ENCODE measurements at places on chromosomes 6 and 20. TPM values are rescaled to one million over a fixed set of nuclear protein-coding genes. Genes with fewer than 3 reads are reported as not detected.

DNA sequence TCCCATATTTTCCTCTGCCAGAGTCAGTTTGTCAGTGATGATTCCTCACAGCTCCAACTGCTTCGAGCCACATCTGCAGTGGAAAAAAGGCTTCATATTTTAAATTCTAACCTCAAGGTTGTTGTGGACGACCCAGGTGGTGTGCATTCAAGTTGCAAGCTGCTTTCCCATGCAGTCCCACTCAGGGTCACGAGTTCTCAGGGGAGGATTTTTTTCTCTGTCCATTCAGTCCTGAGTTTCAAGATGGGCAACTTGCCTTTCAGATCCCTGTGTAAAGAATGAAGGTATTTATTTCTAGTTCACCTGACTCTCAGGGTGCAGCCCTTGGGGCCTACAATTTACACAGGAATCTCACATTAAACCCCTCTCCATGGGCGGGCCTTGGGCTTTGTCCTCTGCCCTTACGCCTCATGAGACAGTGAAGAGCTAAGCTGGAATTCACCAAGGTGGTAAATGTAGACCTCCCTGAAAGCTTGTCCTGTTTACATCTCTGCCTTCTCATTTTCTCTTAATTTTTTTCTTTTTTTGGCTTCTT lies 65.9 kb downstream of the TPD52L1 start:
- no peak for DNase-seq

DNA sequence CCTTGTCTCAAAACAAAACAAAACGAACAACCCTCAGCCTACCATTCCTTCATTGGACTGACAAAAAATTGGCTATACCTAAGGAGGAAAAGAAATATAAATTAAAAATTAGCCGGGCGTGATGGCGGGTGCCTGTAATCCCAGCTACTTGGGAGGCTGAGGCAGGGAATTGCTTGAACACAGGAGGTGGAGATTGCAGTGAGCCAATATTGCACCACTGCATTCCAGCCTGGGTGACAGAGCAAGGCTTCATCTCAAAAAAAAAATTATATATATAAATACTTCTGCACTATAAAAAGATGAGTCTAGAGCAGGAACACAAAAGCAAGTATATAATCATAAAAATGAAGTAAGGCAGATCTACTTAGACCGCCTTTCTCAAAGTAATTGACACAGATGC lies 109.8 kb downstream of the CRYBG1 start:
- no peak for DNase-seq

GRCh38 chr20:57958050-57958420 lies 248.2 kb upstream of the PMEPA1 start:
- DNase-seq = no peak

- DNase-seq = no peak
These were observed 11.8 kb upstream of the IL22RA2 start for GRCh38 chr6:137185290-137185689.

DNA sequence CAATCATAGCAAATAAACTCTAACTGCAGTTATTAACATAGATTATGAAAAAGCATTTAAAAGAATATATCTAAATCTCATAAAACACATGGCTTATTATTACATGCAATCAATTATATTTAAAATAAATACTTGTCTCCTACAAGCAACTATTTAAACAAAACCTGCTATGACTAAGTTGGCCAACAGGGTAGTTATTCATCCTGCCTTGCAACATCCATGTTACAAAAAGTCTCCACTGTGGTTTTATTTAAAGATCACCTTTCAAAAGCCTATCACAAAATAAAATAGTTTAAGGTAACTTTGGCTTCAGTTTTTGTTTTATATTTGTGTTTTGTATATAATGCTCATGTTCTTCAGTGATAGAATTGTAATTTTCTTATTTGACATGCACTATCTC lies 1127.0 kb upstream of the MAP3K7 start:
- DNase-seq = no peak

Gene DLK2
- 3.6 TPM for total RNA-seq
